Stimulated activated CD4-positive, alpha-beta T cell treated with anti-CD3 and anti-CD28 coated beads, Interleukin-4, amount 100 ng/mL, for 24 hours (primary cell): ENCODE measurements at places on chromosomes 7 and 10.

GRCh38 chr7:23664122-23664521 is 15.9 kb upstream of the FAM221A start:
- no peak for DNase-seq

DNA sequence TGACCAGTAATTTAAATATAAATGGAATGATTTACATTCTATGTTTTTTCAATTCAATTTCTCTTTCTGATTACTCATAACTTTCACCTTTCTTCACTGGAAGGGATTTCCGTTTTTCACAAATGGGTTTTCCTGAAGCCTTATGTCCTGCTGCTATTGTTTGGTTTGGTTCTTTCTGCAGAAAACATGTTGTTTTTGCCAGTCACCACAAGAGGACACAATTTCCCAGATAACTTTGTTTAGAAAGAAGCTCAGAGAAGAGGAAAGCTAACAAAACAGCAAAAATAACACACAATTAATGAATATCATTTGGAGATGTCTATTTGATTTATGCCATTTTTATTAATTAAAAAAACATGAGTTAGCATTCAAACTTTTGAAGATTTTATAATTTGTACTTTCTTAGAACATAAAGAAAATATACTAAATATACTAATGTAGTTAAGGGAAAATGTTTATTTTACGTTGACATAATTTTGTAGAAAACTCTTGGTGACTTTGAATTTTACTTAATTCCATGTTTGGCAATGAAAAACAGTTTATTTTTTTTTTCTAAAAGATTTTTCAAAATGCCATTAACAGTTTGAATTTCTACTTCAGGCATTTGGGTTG is 4.6 kb upstream of the TWIST1 start:
- DNase-seq, result no peak

DNA sequence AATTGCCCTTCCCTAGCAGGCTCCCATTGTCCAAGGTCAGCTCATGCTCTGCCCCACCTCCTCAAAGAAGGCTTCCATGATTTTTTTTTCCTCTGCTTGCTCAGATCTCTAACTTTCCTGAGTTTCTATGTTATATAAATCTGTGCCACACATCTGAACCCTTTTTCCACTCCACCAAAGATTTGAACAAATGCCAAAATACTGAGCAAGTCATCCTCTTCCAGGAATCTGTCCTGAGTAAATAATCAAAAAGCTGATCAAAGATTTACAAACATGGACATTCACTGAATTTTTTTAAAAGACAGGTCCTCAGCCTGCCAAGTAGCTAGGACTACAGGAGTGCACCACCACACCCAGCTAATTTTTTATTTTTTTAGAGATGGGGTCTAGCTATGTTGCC is 102.8 kb upstream of the ARID5B start:
- no peak for DNase-seq

DNA sequence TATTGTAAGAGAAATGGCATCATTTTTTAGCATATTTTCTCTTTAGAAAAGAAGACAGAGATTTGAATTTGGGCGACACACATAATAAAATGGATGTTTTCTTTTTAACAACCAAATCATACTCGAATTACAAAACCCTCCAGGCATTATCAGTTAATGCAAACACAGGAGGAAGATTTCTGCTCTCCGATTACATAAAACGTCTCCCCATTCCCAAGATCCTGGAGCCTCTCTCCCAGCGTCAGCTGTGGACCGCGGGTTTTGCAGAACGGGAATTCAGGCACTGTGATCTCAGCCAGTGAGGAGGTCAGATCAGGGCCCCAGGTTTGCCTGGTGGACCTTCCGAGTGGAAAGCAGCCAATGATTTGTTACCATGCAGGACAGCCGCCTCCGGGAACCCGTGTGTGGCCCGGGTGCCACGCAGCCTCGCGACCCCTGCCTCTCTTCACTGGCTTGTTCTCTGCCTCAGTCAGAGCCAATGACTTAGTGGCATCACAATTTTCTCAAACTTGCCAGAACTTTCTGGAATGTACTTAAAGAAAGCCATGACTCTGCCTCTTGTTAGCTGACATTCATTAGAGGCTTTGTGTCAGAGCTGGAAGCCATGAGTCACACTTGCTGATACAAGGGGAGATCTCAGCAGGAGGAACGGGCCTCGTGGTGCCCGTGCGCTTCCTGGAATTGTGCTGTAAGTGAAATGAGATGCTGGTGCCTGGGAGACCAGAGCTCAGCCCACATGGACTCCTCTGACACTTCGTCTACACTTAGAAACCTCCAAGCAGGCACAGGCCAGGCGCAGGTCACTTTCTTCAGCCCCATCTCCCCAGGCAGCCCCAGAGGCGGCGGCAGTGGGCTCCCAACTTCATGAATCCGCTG is 246.1 kb downstream of the KLF6 start:
- DNase-seq, result no peak

DNA sequence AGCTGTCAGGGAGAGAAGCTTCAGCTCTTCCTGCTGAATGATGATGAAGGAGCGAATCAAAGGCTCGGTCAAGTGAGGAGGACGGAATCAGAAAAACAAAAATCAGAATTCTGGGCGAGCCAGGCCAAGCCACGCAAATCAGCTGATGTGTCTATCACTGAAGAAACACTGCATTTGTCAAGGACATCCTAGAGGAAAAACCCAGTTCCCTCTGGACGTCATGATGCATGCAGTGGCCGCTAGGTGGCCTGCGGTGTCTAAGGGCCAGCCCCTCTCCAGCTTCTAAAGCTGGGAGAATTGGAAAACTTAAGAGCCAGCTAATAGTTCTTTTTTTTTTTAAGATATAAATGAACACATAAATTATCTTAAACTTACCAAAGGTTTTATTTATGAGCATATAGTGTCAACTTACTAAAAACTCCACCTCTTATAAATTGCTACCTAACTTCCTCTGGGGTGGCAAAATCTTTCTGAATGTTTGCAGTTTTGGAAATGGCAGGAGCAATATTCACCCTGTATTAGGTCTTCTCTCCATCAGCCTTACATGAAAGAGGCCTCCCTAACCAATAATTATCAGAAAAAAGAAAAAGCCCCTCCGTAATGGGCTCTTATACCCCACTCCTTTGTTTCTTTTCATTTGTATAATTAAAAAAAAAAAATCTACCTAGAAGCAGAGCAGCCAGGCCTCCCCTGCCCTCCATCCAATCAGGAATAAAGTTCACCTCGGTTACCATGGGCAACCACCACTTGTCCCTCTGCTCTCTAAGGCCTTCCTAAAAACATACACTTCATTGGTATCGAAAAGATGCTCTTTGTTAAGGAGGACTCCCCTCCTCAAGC is 186.8 kb downstream of the USP6NL start:
- no peak for DNase-seq

GRCh38 chr10:79185067-79185774 is 116.5 kb downstream of the ZMIZ1 start:
- DNase-seq, result no peak

DNA sequence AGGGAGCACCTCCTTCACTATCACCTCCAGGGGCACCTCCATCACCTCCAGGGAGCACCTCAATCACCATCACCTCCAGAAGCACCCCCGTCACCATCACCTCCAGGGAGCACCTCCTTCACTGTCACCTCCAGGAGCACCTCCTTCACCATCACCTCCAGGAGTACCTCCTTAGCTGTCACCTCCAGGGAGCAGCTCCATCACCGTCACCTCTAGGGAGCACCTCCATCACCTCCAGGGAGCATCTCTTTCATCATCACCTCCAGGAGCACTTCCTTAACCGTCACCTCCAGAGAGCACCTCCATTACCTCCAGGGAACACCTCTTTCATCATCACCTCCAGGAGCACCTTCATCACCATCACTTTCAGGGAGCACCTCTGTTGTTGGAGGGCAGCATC is 103.0 kb downstream of the DNAJB6 start:
- no peak for DNase-seq

DNA sequence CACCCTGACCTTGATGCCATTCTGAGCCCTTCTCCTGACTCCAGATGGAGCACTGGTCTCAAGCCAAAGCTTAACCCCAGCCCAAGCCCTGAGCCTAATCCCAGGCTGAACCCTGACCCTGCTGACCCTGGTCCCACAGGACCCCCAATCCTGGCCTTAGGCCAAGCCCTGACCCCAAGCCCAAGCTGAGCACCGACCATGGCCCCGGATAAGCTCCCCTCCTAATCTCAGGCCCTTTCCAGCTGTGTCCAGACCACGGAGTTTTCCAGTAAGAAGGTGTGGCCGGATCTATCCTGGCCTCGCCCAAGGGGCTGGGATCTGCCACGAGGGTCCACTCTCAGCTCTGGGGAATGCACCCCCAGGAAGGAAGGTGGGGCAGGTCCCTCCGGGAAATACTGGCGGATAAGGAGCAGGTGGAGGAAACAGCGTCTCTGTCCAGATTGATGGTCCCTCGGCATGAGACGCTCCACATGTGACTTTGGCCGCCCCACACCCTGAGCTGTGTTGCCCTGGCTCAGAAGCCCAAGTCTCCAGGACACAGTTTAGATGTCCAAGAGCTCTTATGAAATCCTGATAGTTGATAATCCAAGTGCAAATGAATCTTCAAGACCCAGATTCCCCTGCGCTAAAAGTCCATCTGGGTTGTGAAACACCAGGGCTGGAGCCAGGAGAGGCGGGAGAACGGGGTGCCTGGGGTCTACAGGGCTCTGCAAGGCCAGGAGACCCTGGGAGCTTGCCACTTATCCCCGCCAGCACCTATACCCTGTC is 10.4 kb downstream of the ELN start:
- DNase-seq, result no peak

GRCh38 chr10:75209921-75210281 is 695 bp upstream of the VDAC2 start:
- peak; percentile 80 for DNase-seq

DNA sequence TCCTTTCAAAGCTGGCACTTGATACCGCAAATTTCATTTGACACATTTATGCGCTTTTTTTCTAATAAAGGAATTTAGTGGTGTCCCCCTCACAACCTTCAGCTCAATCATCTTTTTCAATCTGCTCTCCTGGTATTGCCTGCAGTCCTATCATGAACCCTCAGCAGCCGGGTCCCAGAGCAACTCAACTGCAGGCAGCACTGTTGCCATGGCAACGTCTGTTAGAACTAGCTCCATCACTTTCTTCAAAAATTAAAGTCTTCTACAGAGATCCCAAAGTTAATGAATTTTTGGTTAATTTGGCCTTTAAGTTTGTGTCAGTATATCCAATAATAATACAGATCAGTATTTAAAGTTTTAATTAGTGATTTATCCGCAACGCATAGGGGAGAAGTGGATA is 136.1 kb upstream of the TARP start:
- no peak for DNase-seq
